NCI-H524 treated with DMSO at 0.1 percent for 48 hours (cell line): ENCODE measurements at places on chromosomes 6 and 20.
A peak's percentile ranks its signal among the peaks of the same experiment; 100 is the strongest.

GRCh38 chr6:28433119-28433518 lies 10.2 kb downstream of the ZSCAN23 start:
- DNase-seq, result no peak

DNA sequence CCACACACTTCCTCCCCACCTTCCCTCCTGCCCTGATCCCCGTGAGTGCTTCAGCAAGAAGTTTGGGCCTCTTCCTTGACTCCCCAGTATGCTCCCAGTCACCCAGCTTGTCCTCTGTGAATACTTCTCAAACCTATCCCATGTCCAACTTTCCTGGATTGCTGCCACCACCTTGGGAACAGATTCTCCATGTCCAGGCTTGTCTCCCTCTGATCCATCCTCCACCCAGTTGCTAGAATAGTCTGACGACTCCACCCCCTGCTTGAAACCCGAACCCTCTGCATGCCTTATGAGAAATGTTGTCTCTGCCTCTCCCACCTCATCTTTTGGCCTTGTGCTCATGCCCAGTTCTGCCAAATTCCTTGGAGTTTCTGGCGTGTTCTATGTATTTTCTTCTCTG lies 108.0 kb downstream of the PPP1R14C start:
- DNase-seq, result no peak

DNA sequence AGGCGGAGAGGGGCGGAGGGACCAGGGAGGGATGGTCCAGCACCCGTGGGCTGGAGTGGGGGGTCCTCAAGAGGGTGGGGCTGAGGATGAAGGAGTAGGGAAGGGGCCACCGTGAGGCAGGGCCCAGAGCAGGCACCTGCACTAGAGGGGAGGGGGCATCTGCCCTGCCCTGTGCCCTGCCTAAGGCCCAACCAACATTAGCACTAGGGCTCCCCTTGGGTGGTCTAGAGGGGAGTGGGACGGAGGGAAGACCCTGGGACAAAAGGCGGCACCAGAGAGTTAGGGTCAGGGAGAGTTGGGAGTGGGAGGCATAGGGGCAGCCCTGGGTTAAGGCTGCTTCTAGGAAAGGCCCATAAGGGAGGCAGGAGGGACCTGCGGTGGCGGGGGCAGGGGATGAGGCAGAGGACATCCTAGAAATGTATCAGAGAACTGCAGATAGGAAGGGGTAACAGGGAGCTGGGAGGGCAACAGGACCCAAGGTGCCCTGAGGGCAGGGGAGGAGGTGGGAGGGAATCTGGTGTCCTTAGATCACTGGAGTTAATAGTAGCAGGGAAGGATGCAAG lies 24.5 kb downstream of the HLA-F start:
- DNase-seq, result no peak

- DNase-seq, result peak; percentile 27
Measured at GRCh38 chr6:6006428-6007365, at the start of gene NRN1. Gene NRN1 (minus strand): TSS chr6:6006925. CDS start chr6:6006749, 176 bp downstream.

DNA sequence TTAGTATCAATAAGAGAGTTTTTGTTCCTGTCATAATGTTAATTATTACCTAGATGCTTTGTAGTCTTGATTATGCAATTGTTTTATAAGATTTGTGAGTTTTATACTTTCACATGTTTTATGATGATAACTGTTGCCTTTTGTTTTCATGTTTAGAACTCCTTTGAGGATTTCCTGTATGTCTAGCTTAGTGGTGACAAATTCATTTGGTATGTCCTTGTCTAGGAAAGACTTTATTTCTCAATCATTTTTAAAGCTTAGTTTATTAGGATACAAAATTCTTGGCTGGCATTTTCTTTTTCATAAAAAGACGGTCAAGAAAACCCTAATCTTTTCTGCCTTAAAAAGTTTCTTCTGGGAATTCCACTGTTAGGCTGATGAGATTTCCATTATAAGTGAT lies 849.9 kb upstream of the EYS start:
- DNase-seq, result no peak
